Dermis blood vessel endothelial cell (primary cell): ENCODE measurements at places on chromosomes 2 and 18.

- DNase-seq, result no peak
Observed at GRCh38 chr2:217757108-217757463, 245.7 kb downstream of the TNS1 start.

DNA sequence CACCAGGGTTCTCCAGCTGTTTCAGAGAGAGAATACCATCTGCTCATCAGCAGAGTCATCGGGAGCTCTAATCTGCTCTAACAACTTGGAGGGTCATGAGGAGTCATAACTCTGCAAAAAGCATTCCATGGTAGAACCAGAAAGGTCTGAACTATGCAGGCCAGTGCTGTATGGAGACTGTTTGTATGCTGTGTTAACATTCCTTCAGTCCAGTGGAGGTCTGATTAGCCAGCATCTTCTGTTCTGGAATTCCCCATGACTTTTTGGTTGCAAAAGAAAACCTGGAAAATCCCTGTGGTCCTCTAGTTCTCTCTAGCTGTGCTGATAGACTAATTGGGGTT is 9.4 kb upstream of the ITGB6 start:
- DNase-seq, result peak; percentile 45

- DNase-seq, result no peak
Observed at GRCh38 chr2:109312902-109313301, 183.9 kb downstream of the SH3RF3 start.

GRCh38 chr2:137380610-137381009 is 583.7 kb upstream of the HNMT start:
- no peak for DNase-seq

DNA sequence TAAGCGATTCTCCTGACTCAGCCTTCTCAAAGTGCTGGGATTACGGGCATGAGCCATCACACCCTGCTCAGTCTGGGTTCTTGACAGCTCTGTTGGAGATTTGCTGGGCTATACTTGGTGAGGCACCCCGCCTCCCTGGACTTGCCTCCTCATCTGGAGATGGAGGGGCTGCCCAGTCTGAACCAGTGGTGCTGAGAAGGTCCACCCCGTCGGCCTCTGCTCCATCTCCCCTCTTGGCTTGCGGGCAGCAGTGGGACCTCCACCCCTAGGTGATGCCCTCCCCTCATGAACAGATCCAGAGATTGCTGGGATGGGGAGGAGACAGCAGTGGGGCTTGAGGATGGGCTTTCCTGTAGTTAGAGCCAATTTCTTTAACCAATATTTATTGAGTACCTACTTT is 120.9 kb downstream of the CLIP4 start:
- no peak for DNase-seq

GRCh38 chr2:10378189-10378588 is 69.9 kb downstream of the ODC1 start:
- no peak for DNase-seq

GRCh38 chr2:73983322-73984202 is 1.1 kb upstream of the TET3 start:
- DNase-seq, result no peak

- no peak for DNase-seq
Observed at GRCh38 chr2:23393722-23394121, 8.7 kb downstream of the KLHL29 start.
